ENCODE measurements at places on chromosomes 2 and 18. TPM values are rescaled to one million over a fixed set of nuclear protein-coding genes. Genes with fewer than 3 reads are reported as not detected.

LONRF2 gene
- total RNA-seq, result 7.6 TPM

TNS1 gene
- total RNA-seq, result 64.6 TPM

MAP4K3 gene
- 59.1 TPM for total RNA-seq

VSNL1 gene
- total RNA-seq, result 0.77 TPM

SOCS6 gene
- total RNA-seq, result 51.1 TPM

SERTAD2 gene
- total RNA-seq, result 10.0 TPM

CCDC141 gene
- total RNA-seq, result not detected

INHBB gene
- total RNA-seq, result not detected

MGAT4A gene
- 0.87 TPM for total RNA-seq

LAMA3 gene
- 30.5 TPM for total RNA-seq

RAD51AP2 gene
- total RNA-seq, result not detected

KDSR gene
- total RNA-seq, result 49.7 TPM

MRO gene
- 0.12 TPM for total RNA-seq

PSMA8 gene
- total RNA-seq, result not detected

ALPP gene
- not detected for total RNA-seq

MRPL19 gene
- 54.5 TPM for total RNA-seq

NTSR2 gene
- total RNA-seq, result not detected
